Stimulated activated CD8-positive, alpha-beta memory T cell treated with anti-CD3 and anti-CD28 coated beads, Interleukin-2, amount 100 ng/mL, for 48 hours (primary cell): ENCODE measurements at places on chromosomes 4 and X.
A peak's percentile ranks its signal among the peaks of the same experiment; 100 is the strongest.

GRCh38 chrX:2185341-2186082 is 315.3 kb downstream of the DHRSX start:
- no peak for DNase-seq

GRCh38 chrX:15890463-15890862 is 35.9 kb upstream of the AP1S2 start:
- DNase-seq = no peak

DNA sequence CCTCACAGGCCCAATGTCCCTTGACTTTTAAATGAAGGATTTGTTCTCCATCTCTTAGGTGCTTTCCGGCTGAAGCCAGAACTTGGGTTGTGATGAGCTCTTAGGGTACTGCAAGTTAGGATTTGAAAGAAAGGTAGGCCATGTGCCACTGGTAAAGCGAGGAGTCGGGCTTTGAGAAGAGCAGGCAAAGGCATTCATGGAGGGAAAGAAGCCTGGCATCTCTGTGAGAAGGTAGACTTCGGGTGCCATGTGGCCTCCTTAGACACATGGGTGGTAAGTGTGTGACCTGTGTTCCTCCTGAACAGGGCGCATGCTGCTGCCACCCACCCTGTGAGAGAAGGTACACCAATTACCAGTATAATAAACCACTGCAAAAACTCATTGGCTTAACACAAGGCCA is 102.9 kb downstream of the GATB start:
- DNase-seq = no peak

- no peak for DNase-seq
These were observed 131.2 kb upstream of the HCCS start for GRCh38 chrX:10979956-10980355.

GRCh38 chrX:13121020-13121555 is 76.7 kb upstream of the FAM9C start:
- no peak for DNase-seq

- DNase-seq = no peak
These were observed 27.6 kb downstream of the HPGD start for GRCh38 chr4:174494726-174495125.

GRCh38 chrX:14073071-14073470 is 43.4 kb upstream of the GEMIN8 start:
- no peak for DNase-seq

- no peak for DNase-seq
These were observed 23.8 kb downstream of the CNOT6L start for GRCh38 chr4:77795326-77795725.

- no peak for DNase-seq
These were observed 32.7 kb upstream of the MBTPS2 start for GRCh38 chrX:21806691-21807090.

- no peak for DNase-seq
These were observed 5.7 kb downstream of the P2RY8 start for GRCh38 chrX:1531096-1531890.

GRCh38 chr4:127403471-127404084 is 229.2 kb upstream of the INTU start:
- no peak for DNase-seq

GRCh38 chr4:86271057-86271456 is 88.8 kb downstream of the MAPK10 start:
- no peak for DNase-seq

DNA sequence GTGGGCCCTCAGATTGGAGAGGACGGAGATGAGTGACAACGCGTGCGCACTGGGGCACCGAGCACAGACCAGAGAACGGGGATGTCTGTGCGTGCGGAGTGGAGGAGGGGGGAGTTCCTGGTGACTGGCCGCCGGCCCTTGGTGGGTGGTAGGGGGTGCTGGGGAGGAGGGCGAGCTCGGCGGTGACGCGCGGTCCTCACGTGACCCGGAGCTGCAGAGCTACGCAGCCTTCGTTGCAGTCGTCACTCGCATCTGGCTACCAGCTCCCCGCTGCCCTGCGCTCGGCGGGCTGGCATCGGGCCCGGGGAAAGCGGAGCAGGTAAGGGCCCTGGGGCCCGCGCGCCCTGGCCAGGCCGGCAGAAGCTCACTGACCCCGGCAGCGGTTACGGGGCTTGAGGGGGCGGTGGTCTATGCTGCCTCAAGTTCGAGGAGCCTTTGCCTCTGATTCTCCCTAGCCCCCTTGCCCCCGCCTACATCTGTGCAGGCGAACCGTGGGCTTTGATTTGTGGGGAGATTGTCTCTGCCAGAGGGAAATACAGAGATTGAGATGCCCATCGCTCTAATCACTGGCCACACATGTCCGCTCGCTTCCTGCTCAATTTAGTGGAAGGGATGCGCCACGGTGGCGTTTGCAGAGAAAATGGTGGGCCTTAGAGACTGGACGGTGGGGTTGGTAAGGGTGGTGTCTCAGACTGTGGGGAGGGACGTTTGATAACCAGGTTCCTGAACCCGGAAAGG is at the start of gene ARMCX4:
ARMCX4 (plus strand) TSS at position 245 of the 738 bp plus-strand sequence. CDS start 3,134 bp downstream, outside the sequence.
- peak; percentile 4 for DNase-seq

- no peak for DNase-seq
These were observed 3.9 kb downstream of the ZFP42 start for GRCh38 chr4:187999406-187999932.

GRCh38 chrX:57977992-57978391 is 67.7 kb upstream of the ZXDA start:
- no peak for DNase-seq

GRCh38 chrX:11427453-11428071 is 134.3 kb downstream of the AMELX start:
- DNase-seq = no peak

DNA sequence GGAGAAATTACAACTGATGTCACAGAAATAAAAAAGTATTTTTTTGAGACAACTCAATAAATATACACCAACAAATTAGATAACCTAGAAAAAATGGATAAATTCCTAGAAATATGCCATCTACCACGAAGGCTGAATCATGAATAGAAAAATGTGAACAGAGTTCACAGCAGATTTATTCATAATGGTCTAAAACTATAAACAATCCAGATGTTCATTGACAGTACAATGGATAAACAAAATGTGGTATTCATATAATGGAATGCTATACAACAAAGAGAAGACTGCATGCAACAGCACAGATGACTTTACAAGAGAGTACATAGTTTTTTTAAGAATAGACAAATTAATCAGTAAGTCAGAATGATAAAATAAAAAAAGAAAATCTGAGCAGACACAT is 55.2 kb downstream of the CLOCK start:
- DNase-seq = no peak

GRCh38 chr4:183960962-183961541 is 55.9 kb downstream of the STOX2 start:
- DNase-seq = no peak

GRCh38 chr4:28948501-28948900 is 1771.7 kb upstream of the PCDH7 start:
- DNase-seq = no peak
